Upper lobe of left lung (tissue), 6 donors: ENCODE measurements at places on chromosomes 3 and 15. TPM values are rescaled to one million over a fixed set of nuclear protein-coding genes. Genes with fewer than 3 reads are reported as not detected.

- H3K27me3 ChIP-seq, result no peaks in the 10 kb centered on the region
- H3K4me1 ChIP-seq, result no peaks in the 10 kb centered on the region
- peak; percentile 22 for DNase-seq
- H3K27ac ChIP-seq, result no peak overlapping the region
Measured at GRCh38 chr15:89967881-89968280, 33.2 kb upstream of the ZNF710 start.

DNA sequence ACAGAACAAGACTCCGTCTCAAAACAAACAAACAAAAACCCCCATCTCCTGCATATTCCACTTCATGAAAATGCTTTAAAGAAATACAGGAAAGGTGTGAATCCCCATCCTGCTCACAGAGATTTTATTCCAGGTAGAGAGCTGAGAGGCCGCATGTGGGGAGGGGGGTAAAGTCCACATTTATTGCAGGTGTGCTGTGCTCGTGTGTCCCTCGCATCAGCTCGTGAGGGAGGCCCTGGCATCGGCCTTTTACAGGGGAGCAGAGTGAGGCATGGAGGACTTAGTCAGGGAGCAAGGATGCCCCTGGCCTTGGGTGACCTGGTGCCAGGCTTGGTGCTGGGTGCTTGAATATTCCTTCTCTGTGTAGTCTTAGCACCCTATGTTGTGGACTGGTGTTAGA, 413.5 kb upstream of the C2CD4B start:
- no peak overlapping the region for H3K27ac ChIP-seq
- H3K36me3 ChIP-seq, result no peaks in the 10 kb centered on the region
- H3K4me1 ChIP-seq, result no peaks in the 10 kb centered on the region
- no peaks in the 10 kb centered on the region for H3K27me3 ChIP-seq
- no peak for DNase-seq
- H3K4me3 ChIP-seq, result no peak overlapping the region

GRCh38 chr3:10356461-10356981, 35.6 kb upstream of the SEC13 start:
- H3K27me3 ChIP-seq, result no peaks in the 10 kb centered on the region
- H3K36me3 ChIP-seq, result no peaks in the 10 kb centered on the region
- DNase-seq, result no peak
- no peaks in the 10 kb centered on the region for H3K4me1 ChIP-seq
- H3K4me3 ChIP-seq, result no peak overlapping the region
- H3K27ac ChIP-seq, result no peak overlapping the region

DNA sequence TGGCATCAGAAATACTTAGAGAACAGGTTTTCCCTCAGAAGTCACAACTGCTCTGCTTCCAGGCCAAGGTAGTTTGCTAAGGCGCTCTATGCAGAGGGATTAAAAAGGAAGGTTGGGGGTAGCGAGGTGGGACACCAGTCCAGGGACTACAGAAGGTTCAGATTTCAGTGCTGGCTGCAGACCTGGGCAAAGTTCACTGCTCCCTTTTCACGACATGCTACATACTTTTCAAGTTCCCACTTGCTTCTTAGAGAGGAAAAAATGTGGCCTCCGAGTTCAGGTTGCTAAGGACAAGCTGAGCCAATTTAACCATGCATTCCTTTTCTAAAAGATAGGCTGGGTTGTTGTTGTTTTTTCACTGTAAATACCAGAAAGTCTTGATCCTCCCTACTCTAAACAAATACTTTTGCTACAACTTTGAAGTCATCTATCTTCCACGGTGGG, 158.6 kb upstream of the NR2F2 start:
- no peak overlapping the region for H3K4me3 ChIP-seq
- DNase-seq, result no peak
- no peak overlapping the region for H3K27ac ChIP-seq
- no peaks in the 10 kb centered on the region for H3K36me3 ChIP-seq
- H3K27me3 ChIP-seq, result no peaks in the 10 kb centered on the region

GRCh38 chr15:71713191-71713809, 97.1 kb upstream of the NR2E3 start:
- no peaks in the 10 kb centered on the region for H3K36me3 ChIP-seq
- H3K4me1 ChIP-seq, result no peaks in the 10 kb centered on the region
- no peak overlapping the region for H3K27ac ChIP-seq

DNA sequence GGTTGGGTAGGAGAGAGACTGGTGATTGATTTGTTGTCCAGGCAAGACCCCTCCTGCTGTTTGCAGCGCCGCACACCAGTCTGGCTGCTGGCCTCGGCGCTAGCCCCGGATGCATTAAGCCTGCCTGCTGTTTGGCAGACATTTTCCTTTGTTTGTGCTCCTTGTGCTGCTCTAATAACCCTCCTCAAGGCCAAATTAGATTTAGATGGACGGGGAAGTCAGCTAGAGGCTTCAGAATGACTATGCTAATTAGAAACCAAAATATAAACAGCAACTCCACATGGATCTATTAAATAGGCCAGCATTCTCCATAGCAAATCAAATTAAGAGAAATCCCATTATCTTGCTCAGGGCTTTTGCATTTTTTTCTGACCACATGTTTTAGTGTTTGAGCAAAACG, 445.2 kb downstream of the SQOR start:
- no peak for DNase-seq
- H3K4me3 ChIP-seq, result no peak overlapping the region

- no peaks in the 10 kb centered on the region for H3K27me3 ChIP-seq
- H3K4me1 ChIP-seq, result no peaks in the 10 kb centered on the region
- no peak overlapping the region for H3K27ac ChIP-seq
- no peak overlapping the region for H3K4me3 ChIP-seq
- no peaks in the 10 kb centered on the region for H3K36me3 ChIP-seq
- DNase-seq, result no peak
Measured at GRCh38 chr15:95440712-95441111, 889.8 kb upstream of the NR2F2 start.

DNA sequence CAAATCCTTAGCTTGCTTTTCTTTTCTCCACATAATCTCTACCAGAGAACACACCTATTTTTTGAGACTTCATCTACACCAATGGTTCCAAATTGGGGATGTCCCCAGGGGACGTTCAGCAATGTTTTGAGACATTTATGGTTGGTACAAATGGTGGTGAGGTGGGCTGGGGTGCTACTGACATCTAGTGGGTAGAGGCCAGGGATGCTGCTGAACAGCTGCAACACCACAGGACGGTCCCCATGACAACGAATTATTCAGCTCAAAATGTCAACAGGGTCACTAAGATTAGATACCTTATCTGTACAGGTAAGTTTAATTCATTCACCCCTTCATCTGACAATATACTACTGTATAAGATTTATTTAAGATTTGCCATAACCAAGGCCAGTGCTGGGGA, 14.4 kb downstream of the GK5 start:
- H3K36me3 ChIP-seq, result peaks cover 3% of the 10 kb centered on the region
- H3K27me3 ChIP-seq, result no peaks in the 10 kb centered on the region
- H3K4me3 ChIP-seq, result no peak overlapping the region
- peaks cover 14% of the 10 kb centered on the region for H3K4me1 ChIP-seq
- H3K27ac ChIP-seq, result no peak overlapping the region

DNA sequence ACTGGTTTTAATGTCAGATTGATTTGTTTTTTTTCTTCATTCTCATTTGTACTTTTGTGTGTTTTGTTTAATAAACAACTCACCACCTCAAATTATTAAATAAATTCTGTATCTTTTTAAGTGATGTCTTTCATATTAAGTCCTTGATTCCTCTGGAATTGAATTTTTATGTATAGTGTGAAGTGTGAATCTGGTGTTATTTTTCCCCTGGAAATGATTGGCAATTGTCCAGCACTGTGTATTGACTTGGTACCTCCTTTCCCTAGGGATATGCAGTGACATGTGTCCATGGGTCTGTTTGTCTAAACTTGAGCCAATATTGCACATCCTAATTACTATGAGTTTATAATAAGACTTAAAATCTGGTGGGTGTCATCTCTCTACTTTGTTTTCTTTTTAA, 2.1 kb downstream of the RNU5B-1 start:
- H3K36me3 ChIP-seq, result no peaks in the 10 kb centered on the region
- H3K27ac ChIP-seq, result no peak overlapping the region
- no peak for DNase-seq
- peaks cover 16% of the 10 kb centered on the region for H3K4me1 ChIP-seq

GRCh38 chr15:40345867-40346578, 4.8 kb upstream of the PHGR1 start:
- H3K36me3 ChIP-seq, result no peaks in the 10 kb centered on the region
- H3K4me3 ChIP-seq, result no peak overlapping the region
- no peak for DNase-seq
- peaks cover 26% of the 10 kb centered on the region for H3K4me1 ChIP-seq
- no peaks in the 10 kb centered on the region for H3K27me3 ChIP-seq
- H3K27ac ChIP-seq, result no peak overlapping the region

GRCh38 chr3:195813916-195814640, 2.3 kb upstream of the MUC4 start:
- no peaks in the 10 kb centered on the region for H3K36me3 ChIP-seq
- no peak overlapping the region for H3K27ac ChIP-seq
- no peak overlapping the region for H3K4me3 ChIP-seq
- no peaks in the 10 kb centered on the region for H3K27me3 ChIP-seq

GRCh38 chr15:95923792-95924191, 406.7 kb upstream of the NR2F2 start:
- no peak overlapping the region for H3K27ac ChIP-seq
- H3K4me3 ChIP-seq, result no peak overlapping the region
- H3K4me1 ChIP-seq, result no peaks in the 10 kb centered on the region
- no peak for DNase-seq
- H3K36me3 ChIP-seq, result no peaks in the 10 kb centered on the region

- no peak overlapping the region for H3K27ac ChIP-seq
- no peaks in the 10 kb centered on the region for H3K27me3 ChIP-seq
- H3K4me1 ChIP-seq, result peaks cover 15% of the 10 kb centered on the region
- no peak overlapping the region for H3K4me3 ChIP-seq
- no peaks in the 10 kb centered on the region for H3K36me3 ChIP-seq
Measured at GRCh38 chr3:156818890-156819289, 7.3 kb upstream of the LEKR1 start.

- H3K4me3 ChIP-seq, result no peak overlapping the region
- no peaks in the 10 kb centered on the region for H3K27me3 ChIP-seq
- H3K4me1 ChIP-seq, result peaks cover 39% of the 10 kb centered on the region
- H3K36me3 ChIP-seq, result no peaks in the 10 kb centered on the region
Measured at GRCh38 chr15:39427705-39428104, 153.2 kb upstream of the THBS1 start.

GRCh38 chr15:90839187-90840071, 29.0 kb upstream of the FURIN start:
- H3K36me3 ChIP-seq, result no peaks in the 10 kb centered on the region
- H3K4me3 ChIP-seq, result peak overlapping the region; percentile 29
- H3K27me3 ChIP-seq, result no peaks in the 10 kb centered on the region
- DNase-seq, result no peak
- peaks cover 7% of the 10 kb centered on the region for H3K4me1 ChIP-seq

GRCh38 chr3:154872074-154872473, 208.0 kb upstream of the MME start:
- H3K27ac ChIP-seq, result no peak overlapping the region
- no peaks in the 10 kb centered on the region for H3K27me3 ChIP-seq
- no peak overlapping the region for H3K4me3 ChIP-seq
- no peaks in the 10 kb centered on the region for H3K36me3 ChIP-seq

- no peak overlapping the region for H3K27ac ChIP-seq
- H3K27me3 ChIP-seq, result no peaks in the 10 kb centered on the region
- H3K4me3 ChIP-seq, result no peak overlapping the region
- DNase-seq, result no peak
- H3K36me3 ChIP-seq, result no peaks in the 10 kb centered on the region
Measured at GRCh38 chr3:90132197-90132596, 1024.8 kb downstream of the EPHA3 start.

DNA sequence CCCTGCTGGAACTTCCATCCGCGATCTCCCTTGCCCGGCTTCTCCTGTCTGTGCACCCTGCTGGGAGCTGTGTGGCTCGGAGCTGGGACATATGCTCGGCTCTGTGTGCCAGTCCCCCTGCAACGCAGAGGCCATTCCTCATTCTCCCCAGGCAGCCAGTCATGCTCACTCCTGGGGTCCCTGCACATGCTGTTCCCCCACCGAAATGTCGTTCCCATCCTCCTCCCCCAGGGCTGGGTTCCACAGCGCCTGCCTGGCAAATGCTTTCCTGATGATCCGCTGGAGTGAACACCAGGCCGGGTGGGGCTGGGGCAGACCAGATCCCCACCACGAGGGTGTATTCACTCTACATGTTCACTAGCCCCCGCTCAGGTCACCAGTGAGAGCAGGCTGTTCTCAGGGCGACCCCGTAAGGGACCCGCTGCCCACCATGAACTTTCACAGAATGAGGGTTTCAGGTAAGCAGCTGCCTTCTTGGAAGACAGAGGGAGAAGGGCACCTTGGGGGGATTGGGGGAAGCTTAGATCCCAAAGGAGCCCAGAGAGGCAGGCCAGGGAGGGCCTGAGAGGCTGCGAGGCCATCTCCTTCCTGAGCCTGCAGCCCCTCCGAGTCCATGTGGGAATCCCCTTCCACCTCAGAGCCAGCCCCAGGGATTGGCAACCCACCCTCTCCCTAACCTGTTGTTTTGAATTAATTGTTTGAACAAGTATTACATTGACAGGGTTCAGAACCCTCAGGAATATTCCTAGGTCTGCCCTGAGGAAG, 88.7 kb upstream of the IQSEC1 start:
- H3K4me1 ChIP-seq, result no peaks in the 10 kb centered on the region
- no peaks in the 10 kb centered on the region for H3K27me3 ChIP-seq
- no peak overlapping the region for H3K27ac ChIP-seq
- H3K36me3 ChIP-seq, result no peaks in the 10 kb centered on the region
- H3K4me3 ChIP-seq, result no peak overlapping the region

CFAP91 gene
- 36.7 TPM for total RNA-seq

PP2D1 gene
- total RNA-seq, result not detected

LRRN1 gene
- total RNA-seq, result 4.8 TPM

TSEN2 gene
- 27.2 TPM for total RNA-seq

KCNMB3 gene
- 3.0 TPM for total RNA-seq

FBXL2 gene
- total RNA-seq, result 23.0 TPM
